ENCODE measurements at places on chromosomes 6 and 20.

DNA sequence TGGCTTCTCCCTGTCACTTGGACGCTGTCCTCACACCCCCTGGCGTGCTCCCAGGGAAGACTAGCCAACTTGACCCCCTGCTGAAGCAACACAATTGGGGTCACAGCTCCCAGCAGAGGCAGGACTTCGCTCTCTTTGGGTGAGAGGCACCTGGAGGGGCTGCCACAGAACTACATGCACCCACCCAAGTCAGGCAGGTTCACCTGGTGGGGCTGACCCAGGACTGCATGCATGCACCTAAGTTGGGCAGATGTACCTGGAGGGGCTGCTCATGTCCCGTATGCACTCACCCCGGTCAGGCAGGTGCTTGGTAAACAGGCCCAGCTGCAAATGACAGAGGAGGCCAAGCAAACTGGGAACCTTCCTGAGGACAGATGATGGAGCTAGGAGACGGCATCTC, 154.3 kb upstream of the RPS6KA2 start:
- no peak for DNase-seq

GRCh38 chr6:55379895-55380294, 52.6 kb downstream of the GFRAL start:
- DNase-seq = peak; percentile 74

GRCh38 chr6:153162646-153163045, 31.6 kb upstream of the RGS17 start:
- DNase-seq = peak; percentile 68

DNA sequence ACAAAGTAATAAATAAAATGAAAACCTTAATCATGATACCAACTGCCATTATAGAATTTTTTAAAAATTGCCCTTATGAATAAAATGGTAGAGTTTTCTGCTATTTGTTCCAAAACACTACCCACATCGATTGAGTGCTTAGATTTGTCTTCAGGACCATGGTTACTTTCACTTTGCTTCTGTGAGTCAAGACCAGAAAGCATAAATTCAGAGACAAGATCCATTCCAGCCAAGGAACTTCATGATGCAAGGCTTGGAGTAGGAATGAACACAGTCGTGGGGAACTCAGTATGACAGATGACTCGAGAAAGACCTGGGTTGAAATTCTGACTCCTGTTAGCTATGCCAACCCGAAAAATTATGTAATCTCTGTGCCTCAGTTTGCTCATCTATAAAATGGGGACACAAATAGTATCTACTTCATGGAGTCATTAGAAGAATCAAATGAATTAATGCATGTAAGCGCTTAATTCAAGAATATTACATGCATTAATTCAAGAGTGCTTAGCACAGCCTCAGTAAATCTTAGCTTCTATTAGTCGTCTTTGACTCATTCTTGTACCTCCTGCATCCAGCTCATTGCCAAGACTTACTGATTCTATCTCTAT, 72.5 kb upstream of the MYLIP start:
- DNase-seq = no peak

GRCh38 chr6:169312658-169313346, 59.2 kb upstream of the THBS2 start:
- DNase-seq = no peak

DNA sequence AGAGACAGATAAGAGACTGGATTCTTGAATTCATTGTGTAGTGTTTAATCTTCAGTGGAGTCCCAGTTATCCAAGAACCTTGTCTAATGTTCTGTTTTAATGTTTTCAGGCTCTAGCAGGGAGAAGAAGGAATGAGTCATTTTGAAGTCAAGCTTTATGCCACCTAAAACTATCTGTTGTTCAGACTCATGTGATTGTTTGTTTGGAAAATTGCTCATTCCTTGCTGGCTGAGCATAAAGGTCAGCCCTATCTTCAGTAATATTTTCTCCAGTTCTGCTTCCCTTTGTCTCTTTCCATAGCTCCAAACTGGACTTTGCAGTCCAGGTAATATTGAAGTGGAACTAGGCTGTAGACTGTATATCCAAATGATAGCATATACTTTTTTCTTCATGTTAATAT, 34.2 kb downstream of the CLVS2 start:
- DNase-seq = no peak

DNA sequence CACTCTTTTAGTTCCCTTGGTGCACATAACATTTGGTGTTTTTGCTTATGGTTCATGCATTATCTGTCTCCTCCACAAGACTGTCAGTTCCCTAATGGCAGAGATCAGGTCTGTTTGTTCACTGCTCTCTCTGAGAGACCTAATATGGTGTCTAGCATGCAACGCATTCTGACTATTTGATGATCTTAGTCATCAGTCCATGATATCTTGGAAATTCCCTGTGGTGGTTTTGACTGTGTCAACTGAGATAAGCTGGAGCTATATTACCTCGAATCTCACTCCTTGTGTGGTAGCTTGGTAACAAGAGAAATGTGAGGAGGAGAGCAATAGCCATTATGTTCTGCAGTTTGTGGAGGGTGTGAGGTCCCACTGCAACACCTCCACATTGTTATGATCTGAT, 229.8 kb downstream of the FRK start:
- DNase-seq = no peak

- DNase-seq = no peak
These were observed 9.6 kb downstream of the SCUBE3 start for GRCh38 chr6:35223396-35223795.

DNA sequence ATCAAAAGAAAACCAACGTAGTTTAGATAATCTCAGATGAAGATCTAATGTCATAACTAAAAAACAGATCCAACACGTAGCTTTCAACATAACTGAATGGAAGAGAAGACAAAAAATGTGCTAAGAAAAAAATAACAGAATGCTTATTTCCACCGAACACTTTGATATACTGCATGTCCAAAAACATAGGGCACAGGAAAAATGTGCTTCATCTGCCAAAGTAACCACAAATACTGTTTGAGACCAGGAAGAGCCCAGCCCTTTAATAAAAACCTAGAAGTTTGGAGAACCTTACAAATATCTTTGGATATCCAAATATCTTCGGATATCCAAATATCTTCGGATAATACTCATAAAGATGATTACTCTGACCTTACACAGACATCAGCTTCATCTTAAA, 19.8 kb downstream of the LAMA4 start:
- DNase-seq = peak; percentile 72

- no peak for DNase-seq
These were observed 132.7 kb upstream of the SLC22A16 start for GRCh38 chr6:110609101-110609500.

- no peak for DNase-seq
These were observed 1.5 kb downstream of the SLC23A2 start for GRCh38 chr20:4999788-5000187.

DNA sequence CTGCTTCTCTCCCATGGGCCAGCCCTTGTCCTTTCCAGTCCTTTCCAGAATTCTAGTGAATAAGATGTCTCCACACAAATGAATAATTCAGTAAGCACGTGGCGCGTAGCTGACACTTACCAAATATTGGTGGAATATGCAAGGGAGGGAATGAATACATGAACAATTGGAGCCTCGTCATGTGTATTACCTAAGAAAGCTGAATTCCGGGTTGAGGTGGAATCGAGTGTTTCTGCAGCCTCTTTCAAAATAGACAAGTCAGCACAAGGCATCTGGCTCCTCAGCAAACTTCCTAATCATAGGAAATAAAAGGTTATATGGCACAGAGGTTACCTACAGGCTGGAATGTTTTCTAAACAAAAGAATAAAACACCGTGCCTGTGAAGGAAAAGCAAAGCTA, 47.0 kb upstream of the NT5E start:
- peak; percentile 34 for DNase-seq

DNA sequence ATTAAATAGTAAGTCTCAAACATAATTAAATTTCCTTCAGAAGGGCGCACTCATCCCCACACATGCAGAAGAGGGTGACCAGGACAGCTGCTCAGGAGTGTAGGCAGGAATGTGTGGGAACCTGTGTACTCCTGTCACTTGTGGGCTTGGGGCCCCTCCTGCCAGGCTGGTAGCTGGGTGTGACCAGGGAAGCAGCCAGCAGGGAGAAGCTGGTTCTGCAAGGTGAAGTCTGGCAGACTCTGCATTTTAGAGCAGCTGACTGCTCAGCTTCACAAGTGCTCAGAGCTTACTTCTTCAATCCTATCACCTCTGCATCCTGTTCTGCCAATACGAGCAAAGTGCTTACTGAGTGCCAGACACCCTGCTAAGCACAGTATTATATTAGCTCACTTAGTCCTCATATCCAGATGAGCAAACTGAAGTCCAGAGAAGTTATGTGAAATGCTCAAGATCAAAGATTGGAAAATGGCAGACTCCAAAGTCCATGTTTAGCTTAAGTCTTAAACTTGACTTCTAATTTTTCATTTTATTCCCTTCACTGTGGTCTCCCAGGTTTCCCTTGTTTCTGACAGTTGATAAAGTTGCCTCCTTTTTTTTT, 27.9 kb downstream of the ELMO2 start:
- DNase-seq = no peak

DNA sequence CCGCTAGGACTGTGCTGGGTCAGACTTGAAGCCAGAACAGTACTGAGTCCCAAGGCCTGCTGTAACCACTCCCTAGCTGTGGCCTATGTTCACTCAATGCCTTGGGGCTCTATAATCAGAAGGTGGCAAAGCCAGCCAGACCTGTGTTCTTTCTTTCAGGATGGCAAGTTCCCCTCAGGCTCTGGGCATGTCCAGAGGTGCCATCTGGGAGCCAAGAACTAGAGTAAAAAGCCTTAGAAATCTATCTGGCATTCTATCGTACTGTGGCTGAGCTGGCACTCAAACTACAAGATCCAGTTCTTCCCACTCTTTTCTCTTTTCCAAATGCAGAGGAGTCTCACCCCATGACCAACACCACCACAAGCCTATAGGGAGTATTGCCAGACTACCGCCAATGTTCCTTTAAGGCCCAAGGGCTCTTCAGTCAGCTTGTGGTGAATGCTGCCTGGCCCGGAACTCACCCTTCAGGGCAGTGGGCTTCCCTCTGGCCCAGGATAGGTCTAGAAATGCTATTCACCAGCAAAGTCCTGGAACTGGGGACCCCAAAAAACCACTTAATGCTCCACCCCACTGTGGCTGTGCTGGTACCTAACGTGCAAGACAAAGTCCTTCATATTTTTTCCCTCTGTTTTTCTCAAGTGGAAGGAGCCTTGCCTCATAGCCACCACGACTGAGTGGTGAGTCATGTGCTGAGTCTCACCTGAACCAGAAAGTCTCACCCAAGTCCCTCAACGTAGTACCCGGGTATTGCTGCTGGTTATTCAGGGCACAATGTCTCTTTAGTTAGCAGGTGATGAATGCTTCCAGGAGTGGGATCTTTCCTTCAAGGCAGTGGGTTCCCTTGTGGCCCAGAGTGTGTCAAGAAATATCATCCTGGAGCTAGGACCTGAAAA, 8.6 kb upstream of the SIRPB2 start:
- no peak for DNase-seq

- DNase-seq = no peak
These were observed 300.7 kb downstream of the RNGTT start for GRCh38 chr6:88662653-88663174.

DNA sequence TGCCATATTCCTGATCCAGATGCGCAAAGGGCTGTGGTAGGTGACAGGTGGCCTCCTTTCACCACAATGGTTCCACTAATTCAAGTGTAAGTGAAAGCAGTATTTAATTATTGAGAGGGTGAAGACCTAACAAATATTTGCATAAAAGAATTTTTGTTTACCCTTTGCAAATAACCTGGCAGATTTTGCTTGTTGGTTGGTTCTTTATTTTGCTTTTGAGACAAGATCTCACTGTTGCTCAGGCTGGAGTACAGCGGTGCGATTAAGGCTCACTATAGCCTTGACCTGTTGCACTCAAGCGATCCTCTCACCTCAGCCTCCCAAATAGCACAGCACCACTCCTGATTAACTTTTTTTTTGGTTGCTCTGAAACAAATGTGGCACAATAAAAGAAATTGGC, 49.2 kb downstream of the PCNA start:
- DNase-seq = no peak
